ENCODE measurements at places on chromosomes 16 and 17. TPM values are rescaled to one million over a fixed set of nuclear protein-coding genes. Genes with fewer than 3 reads are reported as not detected.

Gene CPNE7
- total RNA-seq: 1.1 TPM

Gene CD300E
- total RNA-seq: not detected

Gene SLC5A2
- total RNA-seq: not detected

Gene VWA3A
- total RNA-seq: under 0.01 TPM

Gene CCL7
- total RNA-seq: not detected

Gene SCPEP1
- total RNA-seq: 137 TPM

Gene TRIM65
- total RNA-seq: 21.1 TPM

Gene HOXB4
- not detected for total RNA-seq

Gene TERB1
- 0.26 TPM for total RNA-seq

Gene NPIPA2
- total RNA-seq: 0.53 TPM

Gene CACNG1
- total RNA-seq: not detected

Gene KREMEN2
- 1.2 TPM for total RNA-seq

Gene SPATA22
- total RNA-seq: not detected

Measured in bronchial epithelial cell (primary cell).